ENCODE measurements at places on chromosomes 12 and 14. TPM values are rescaled to one million over a fixed set of nuclear protein-coding genes. Genes with fewer than 3 reads are reported as not detected.

SYNDIG1L gene
- polyA plus RNA-seq: not detected

CLEC6A gene
- not detected for polyA plus RNA-seq

KRT83 gene
- polyA plus RNA-seq: not detected

PTGER2 gene
- 5.3 TPM for polyA plus RNA-seq

SLC25A47 gene
- not detected for polyA plus RNA-seq

FAM90A1 gene
- polyA plus RNA-seq: 0.45 TPM

CMA1 gene
- polyA plus RNA-seq: not detected

KRT5 gene
- polyA plus RNA-seq: 2,165 TPM

DEPDC4 gene
- polyA plus RNA-seq: 0.50 TPM

SVOP gene
- 0.08 TPM for polyA plus RNA-seq

CLEC9A gene
- polyA plus RNA-seq: not detected

RASSF8 gene
- polyA plus RNA-seq: 4.1 TPM

SPTLC2 gene
- 3.4 TPM for polyA plus RNA-seq

FLRT2 gene
- polyA plus RNA-seq: 0.68 TPM

SIX4 gene
- polyA plus RNA-seq: 0.75 TPM

OGFOD2 gene
- 27.2 TPM for polyA plus RNA-seq

RERGL gene
- 1.1 TPM for polyA plus RNA-seq

PDE6H gene
- not detected for polyA plus RNA-seq

NCAPD2 gene
- 18.3 TPM for polyA plus RNA-seq

RND1 gene
- 20.5 TPM for polyA plus RNA-seq

CCDC63 gene
- not detected for polyA plus RNA-seq

CLEC7A gene
- 2.1 TPM for polyA plus RNA-seq

CAPZA3 gene
- polyA plus RNA-seq: 7.3 TPM

CIROP gene
- polyA plus RNA-seq: not detected

DHRS2 gene
- polyA plus RNA-seq: 9.7 TPM

RNASE7 gene
- 0.58 TPM for polyA plus RNA-seq

SPTB gene
- polyA plus RNA-seq: 0.92 TPM

TMTC2 gene
- 7.7 TPM for polyA plus RNA-seq

LRRC10 gene
- polyA plus RNA-seq: not detected

NRIP2 gene
- 0.31 TPM for polyA plus RNA-seq

CAND1 gene
- polyA plus RNA-seq: 16.1 TPM

EML5 gene
- polyA plus RNA-seq: 0.92 TPM

SMIM41 gene
- polyA plus RNA-seq: 11.8 TPM

TMTC1 gene
- 1.5 TPM for polyA plus RNA-seq

GALNT9 gene
- polyA plus RNA-seq: 0.19 TPM

ANKRD33 gene
- polyA plus RNA-seq: not detected

GLS2 gene
- polyA plus RNA-seq: 5.4 TPM

SLCO1B3 gene
- not detected for polyA plus RNA-seq

SMCO2 gene
- polyA plus RNA-seq: not detected

KIF5A gene
- 0.31 TPM for polyA plus RNA-seq

SLC17A8 gene
- polyA plus RNA-seq: not detected

TOMM20L gene
- not detected for polyA plus RNA-seq

LALBA gene
- polyA plus RNA-seq: not detected

NPAS3 gene
- polyA plus RNA-seq: 1.6 TPM

EGLN3 gene
- polyA plus RNA-seq: 36.7 TPM

PPP4R3A gene
- 38.6 TPM for polyA plus RNA-seq

SDR9C7 gene
- polyA plus RNA-seq: not detected

NR1H4 gene
- polyA plus RNA-seq: 0.46 TPM

Measured in stomach (tissue), 19 donors.